ENCODE measurements at places on chromosomes 4 and X.

DNA sequence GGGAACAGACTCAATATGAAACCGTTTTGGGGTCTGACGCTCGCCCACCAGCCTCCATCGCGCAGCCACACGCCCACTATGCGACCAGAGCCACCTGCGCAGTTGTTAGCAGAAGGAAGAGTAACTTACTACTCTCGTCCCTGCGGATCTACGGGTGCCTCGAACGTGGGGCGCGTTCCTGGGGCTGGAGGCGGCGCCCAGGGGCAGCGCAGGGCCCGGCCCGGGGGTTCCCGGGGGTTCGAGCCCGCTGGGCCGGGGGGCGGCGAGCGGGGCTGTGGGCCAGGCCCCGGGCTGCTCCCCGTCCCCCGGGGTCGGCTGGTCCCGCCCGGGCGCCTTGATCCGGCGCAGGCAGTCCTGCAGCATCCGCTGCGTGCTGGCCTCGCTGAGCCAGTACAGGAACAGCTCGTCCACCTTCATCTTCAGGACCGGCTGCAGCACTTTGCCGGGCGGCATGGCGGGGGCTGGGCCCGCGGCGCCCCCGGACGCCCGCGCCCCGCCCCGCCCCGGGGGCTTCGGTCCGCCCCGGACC lies 404 bp downstream of the PPP2R3B start:
- peak overlapping the region; percentile 98 for H3K27ac ChIP-seq
- H3K36me3 ChIP-seq: no peaks in the 10 kb centered on the region
- no peaks in the 10 kb centered on the region for H3K4me1 ChIP-seq
- H3K4me3 ChIP-seq: peak overlapping the region; percentile 74
- no peak for DNase-seq

- H3K36me3 ChIP-seq: no peaks in the 10 kb centered on the region
- peaks cover 23% of the 10 kb centered on the region for H3K4me1 ChIP-seq
- peak overlapping the region; percentile 91 for H3K4me3 ChIP-seq
Observed at GRCh38 chr4:110196871-110197528, 1.4 kb downstream of the ELOVL6 start.

DNA sequence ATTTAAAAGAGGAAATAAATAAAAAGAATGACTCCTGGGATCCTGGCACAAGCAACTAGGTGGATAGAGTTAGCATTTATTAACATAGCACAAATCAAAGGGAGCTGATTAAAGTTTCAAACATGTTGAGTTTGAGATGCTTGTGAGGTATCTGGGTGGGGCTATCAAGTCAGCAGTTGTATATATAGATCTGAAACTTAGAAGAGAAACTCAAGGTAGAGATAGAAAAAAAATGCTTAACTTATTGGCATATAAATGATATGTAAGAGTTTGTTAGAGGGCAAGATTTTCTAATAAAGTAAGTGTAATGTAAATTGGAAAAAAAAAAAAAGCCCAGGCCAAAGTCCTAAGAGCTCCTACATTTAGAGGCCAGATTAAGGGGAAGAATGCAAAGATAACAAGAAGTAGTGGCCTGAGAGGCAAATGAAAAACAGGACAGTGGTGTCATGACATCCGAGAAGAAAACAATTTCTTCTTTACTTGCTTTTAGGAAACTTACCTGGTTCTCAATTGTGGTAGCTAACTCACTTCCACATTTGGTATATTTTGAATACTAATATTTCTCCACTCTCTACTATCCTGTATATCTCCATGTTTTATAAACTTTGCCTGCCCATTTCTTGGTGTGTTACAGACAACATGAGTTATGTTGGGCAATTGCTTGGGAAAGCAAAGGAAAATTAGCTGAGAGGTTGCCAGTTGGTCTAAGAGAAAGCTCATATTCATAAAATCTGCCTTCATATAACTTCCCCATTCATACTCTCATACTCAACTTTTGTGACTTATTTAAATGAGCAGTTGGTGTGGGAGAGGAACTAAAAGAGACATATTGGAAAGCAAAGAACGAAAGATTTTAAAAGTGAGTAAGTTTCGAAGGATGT lies 169.2 kb downstream of the PARM1 start:
- no peak overlapping the region for H3K27ac ChIP-seq
- DNase-seq: no peak

DNA sequence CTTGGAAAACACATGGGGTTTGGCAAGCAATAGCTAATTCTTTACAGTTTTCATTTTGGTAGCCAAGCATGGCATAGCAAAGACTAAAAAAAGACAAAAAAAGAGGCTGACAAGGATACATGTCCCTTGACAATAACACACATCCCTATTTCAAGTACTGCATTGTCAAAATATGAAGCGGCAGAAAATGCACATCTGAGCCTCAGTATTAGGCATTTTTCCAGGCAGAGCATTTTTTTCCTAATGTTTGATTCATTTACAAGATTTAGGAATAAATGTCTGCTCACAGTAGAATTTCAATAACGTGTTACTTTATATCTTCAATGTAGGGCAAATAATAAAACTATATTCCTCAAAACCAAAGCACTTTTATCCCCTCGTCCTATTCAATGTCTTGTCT lies 216.3 kb upstream of the PCDH18 start:
- H3K4me1 ChIP-seq: no peaks in the 10 kb centered on the region
- DNase-seq: no peak
- H3K36me3 ChIP-seq: no peaks in the 10 kb centered on the region
- H3K27ac ChIP-seq: no peak overlapping the region

DNA sequence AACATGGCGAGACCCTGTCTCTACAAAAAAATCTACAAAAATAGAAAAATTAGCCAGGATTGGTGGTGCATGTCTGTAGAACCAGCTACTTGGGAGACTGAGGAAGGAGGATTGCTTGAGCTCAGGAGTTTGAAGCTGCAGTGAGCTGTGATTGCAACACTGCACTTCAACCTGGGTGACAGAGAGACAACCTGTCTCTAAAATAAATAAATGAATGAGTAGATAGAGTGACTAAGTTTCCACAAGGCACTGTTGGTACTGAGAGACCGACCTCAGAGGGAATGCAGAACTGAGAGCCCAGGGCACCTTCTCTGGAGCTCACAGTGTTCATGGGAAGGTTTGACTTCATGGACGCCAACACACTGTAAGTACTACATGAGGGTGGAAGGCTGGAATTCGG lies 26.7 kb upstream of the ARSD start:
- H3K4me1 ChIP-seq: no peaks in the 10 kb centered on the region
- H3K36me3 ChIP-seq: no peaks in the 10 kb centered on the region

GRCh38 chr4:165967486-165967885 lies 94.4 kb downstream of the TLL1 start:
- H3K4me3 ChIP-seq: no peak overlapping the region
- H3K27me3 ChIP-seq: no peaks in the 10 kb centered on the region
- DNase-seq: no peak
- H3K36me3 ChIP-seq: no peaks in the 10 kb centered on the region

DNA sequence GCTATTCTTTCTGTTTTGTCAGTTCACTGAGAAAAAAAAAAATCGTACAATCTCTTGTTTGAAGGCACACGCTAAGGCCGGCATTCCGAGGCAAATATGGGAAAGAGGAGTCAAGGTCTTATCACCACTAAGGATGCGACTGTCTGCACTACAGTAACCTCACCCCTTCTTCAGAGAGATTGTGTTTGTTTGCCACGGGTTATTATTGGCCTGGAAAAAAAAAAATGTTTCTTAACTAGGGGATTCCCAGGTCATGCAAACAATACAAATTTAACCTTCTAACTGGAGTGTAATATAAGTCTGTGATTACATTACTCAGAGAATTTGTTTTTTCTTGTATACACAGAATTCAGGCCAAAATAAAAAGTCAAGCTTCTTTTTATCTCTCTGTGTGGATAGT lies 168.3 kb downstream of the TMA16 start:
- H3K27ac ChIP-seq: no peak overlapping the region
- no peak for DNase-seq
- no peaks in the 10 kb centered on the region for H3K27me3 ChIP-seq
- no peak overlapping the region for H3K4me3 ChIP-seq

- no peaks in the 10 kb centered on the region for H3K4me1 ChIP-seq
- no peak overlapping the region for H3K27ac ChIP-seq
- DNase-seq: no peak
- no peaks in the 10 kb centered on the region for H3K27me3 ChIP-seq
Observed at GRCh38 chr4:177351622-177352244, 42.1 kb downstream of the NEIL3 start.

DNA sequence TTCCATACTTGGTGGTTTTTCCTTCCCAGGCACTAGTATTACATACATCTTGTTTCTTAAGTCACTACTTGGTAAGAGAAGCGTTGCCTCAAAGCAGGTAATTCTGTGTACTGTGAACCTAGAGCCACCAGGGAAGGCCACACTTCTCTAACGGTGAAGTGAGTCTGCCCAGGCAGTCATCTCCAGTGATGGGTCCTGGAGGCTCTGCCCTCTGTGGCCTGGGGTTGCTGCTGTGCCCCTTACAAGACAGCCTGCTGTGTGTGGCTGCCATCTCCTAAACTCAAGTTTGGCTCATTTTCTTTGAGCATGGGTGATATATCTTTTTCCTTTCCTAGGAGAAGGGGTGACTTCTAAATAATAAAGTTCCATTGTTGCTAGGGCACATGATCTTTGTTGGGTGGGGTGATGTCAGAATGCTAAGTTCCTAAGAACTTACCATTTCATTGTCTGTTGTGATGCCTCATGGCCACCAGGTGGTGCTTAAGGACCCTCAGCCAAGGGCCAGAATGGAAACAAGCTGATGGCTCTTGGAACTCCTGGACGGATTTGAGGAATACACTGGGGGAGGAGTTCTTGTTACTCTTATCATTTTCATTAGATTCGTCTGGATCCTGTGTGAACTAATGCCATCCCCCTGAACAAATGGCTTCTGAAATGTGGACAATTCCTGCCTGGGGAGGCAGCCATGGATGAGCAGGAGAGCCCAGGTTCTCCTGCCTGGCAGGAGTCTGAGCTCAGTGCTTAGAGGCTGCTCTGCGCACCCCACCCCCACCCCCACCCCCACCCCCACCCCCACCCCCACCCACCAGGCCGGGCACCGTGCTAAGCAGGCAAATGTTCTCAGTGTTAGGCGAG lies 41.1 kb upstream of the WDR1 start:
- DNase-seq: peak; percentile 74
- H3K27me3 ChIP-seq: peaks cover 7% of the 10 kb centered on the region
- no peak overlapping the region for H3K27ac ChIP-seq
- no peaks in the 10 kb centered on the region for H3K4me1 ChIP-seq
- H3K36me3 ChIP-seq: no peaks in the 10 kb centered on the region
- H3K4me3 ChIP-seq: no peak overlapping the region

DNA sequence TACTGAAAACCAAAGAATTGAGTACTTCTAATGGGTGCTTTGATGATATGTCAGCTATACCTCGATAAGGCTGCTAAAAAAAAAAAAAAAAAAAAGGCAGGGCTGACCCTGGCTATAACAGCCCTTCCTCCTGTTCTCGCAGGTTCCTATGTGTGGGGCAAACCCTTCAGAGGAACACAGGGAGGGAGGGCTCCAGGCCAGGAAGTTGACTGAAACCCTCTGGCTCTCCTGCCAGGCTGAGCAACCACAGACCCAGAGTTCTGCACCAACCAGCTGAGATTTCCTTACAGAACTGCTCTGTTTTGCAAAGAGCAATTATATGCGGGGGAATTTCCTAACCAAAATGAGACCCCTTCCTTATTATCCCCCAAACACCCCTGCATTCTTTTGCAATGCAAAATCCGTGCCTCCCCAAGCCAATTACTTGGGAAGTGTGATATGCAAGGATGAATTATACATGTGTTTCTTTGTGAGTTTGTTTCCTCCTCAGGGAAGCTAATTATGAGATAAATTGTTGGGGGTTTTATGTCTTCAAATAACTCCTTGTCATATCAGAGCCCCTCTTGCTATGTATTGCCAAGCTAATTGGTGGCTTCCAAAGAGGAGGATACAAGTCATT lies 45.6 kb downstream of the PDHA1 start:
- no peaks in the 10 kb centered on the region for H3K4me1 ChIP-seq
- H3K36me3 ChIP-seq: no peaks in the 10 kb centered on the region
- H3K27me3 ChIP-seq: no peaks in the 10 kb centered on the region
- no peak for DNase-seq
- no peak overlapping the region for H3K27ac ChIP-seq
- H3K4me3 ChIP-seq: no peak overlapping the region

GRCh38 chr4:72613959-72614358 lies 44.9 kb upstream of the ADAMTS3 start:
- DNase-seq: no peak
- H3K27ac ChIP-seq: no peak overlapping the region
- H3K4me1 ChIP-seq: no peaks in the 10 kb centered on the region
- no peaks in the 10 kb centered on the region for H3K36me3 ChIP-seq
- H3K27me3 ChIP-seq: no peaks in the 10 kb centered on the region

- no peaks in the 10 kb centered on the region for H3K36me3 ChIP-seq
- no peaks in the 10 kb centered on the region for H3K4me1 ChIP-seq
- DNase-seq: no peak
- no peak overlapping the region for H3K27ac ChIP-seq
Observed at GRCh38 chrX:118066867-118067515, 49.6 kb downstream of the KLHL13 start.
